Stimulated activated CD4-positive, alpha-beta T cell treated with anti-CD3 and anti-CD28 coated beads, TNF-alpha, amount 100 ng/mL, for 24 hours (primary cell): ENCODE measurements at places on chromosomes 1 and 21.
A peak's percentile ranks its signal among the peaks of the same experiment; 100 is the strongest.

GRCh38 chr21:15031790-15032357 is 32.9 kb downstream of the NRIP1 start:
- no peak for DNase-seq

- DNase-seq, result no peak
Measured at GRCh38 chr1:172875892-172876291, 174.8 kb downstream of the TNFSF18 start.

- no peak for DNase-seq
Measured at GRCh38 chr1:242523719-242524570, 552 bp downstream of the PLD5 start.

- peak; percentile 48 for DNase-seq
Measured at GRCh38 chr1:225882694-225883615, 775 bp upstream of the TMEM63A start.

- no peak for DNase-seq
Measured at GRCh38 chr1:241847540-241847795, 536 bp upstream of the EXO1 start.
